ENCODE measurements at places on chromosomes 13 and 19. TPM values are rescaled to one million over a fixed set of nuclear protein-coding genes. Genes with fewer than 3 reads are reported as not detected.

DNA sequence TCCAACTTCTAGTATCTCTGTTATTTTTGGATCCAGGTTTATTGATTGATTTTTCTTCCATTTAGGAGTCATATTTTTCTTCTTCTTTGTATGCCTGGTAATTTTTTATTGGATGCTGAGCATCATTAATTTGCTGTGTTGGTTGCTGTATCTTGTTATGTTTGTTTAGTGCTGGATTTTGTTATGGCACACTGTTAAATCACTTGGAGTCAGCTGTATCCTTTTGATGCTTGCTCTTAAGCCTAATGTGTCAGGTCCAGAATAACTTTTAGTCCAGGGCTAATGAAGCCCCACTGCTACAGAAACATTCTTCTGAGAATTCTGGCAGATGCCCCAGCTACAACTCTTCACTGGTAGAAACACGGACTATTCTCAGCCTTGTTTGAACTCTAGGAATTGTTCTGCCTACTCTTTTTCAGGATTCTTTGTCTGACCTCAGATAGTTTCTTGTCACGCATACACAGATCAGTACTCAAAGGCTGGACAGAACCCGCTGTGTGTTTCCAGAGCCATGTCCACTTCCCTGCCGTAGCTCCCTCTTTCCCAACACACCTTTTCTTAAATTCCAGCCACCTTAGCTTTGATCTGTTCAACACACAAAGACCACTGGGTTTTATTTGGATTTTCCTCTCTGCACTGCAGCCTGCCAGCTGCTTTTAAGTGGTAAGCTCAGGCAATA is 137.1 kb upstream of the WASF3 start:
- DNase-seq = no peak

- DNase-seq = no peak
These were observed 92.1 kb downstream of the ABCC4 start for GRCh38 chr13:95209109-95209508.

The PINLYP gene
- polyA plus RNA-seq = 15.4 TPM

DNA sequence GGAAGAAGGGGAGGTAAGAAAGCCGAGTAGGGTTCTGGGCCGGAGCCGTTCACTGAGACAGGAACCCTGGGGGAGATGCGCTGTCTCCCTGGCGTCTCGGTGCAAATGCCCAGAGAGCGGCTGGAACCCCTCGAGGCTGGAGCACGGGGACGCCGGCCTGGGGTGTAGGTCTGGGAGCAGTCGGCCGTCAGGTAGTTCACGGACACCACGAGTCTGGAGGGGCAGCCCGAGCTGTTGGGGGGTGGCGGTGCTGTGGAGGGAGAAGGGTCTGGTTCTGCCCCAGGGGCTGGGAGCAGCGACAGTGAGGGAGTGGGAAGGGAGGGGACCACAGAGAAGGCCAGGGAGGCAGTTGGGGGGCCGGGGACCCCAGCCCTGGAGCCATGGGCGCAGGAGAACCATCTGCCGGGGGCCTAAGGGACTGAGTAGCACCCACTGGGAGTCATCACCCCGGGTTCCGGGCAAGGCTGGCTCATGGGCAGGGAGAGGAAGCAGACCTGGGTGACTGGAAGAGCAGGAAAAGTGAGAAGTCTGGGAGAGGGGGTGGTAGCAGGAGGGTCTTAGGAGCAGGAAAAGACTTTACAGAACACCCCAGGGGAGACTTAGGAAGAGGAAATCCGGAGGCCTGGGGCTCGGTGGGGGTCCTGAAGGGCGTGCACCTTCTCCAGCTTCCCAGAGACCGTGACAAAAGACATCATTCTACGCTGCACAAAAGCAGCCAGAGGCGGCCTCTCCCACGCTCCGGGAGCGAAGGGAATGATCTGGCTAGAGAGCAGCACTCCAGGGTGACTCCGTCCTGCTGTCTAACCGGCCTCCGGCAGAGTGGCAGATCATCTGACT is 173.1 kb upstream of the SOX1 start:
- DNase-seq = no peak

The CLDND2 gene
- polyA plus RNA-seq = 1.5 TPM

GRCh38 chr19:51816711-51817110 is 21.8 kb downstream of the FPR3 start:
- no peak for DNase-seq

All from left lung (tissue), 14 donors.